Activated CD8-positive, alpha-beta memory T cell treated with anti-CD3 and anti-CD28 coated beads, Interleukin-2, amount 10 ng/mL, durations not matched to agents 7 days and 5 days (primary cell): ENCODE measurements at places on chromosomes 2 and 18. TPM values are rescaled to one million over a fixed set of nuclear protein-coding genes. Genes with fewer than 3 reads are reported as not detected.

DNA sequence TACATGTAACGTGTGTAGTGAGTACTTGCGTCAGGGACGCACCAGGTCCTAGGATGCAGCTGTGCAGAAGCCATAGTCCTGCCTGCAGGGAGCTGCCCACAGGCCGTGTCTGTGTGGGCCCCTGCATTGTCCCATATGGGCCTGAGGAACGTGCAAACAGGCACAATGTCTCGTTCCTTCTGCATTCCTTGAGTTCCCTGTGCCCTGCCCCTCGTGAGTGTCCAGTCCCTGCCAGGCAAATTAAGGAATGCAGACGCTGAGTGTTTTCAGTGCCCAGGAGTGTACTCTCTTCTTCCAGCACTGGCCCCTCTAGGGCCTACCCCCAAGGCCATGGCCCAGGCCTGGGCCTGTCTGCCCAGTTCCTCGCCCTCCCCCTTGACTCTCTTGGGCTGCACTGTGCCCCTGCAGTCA is 61.8 kb downstream of the FAM168B start:
- no peak overlapping the region for H3K27ac ChIP-seq
- peaks cover 43% of the 10 kb centered on the region for H3K27me3 ChIP-seq
- peaks cover 2% of the 10 kb centered on the region for H3K4me1 ChIP-seq
- no peak for DNase-seq
- H3K4me3 ChIP-seq, result no peak overlapping the region
- H3K36me3 ChIP-seq, result no peaks in the 10 kb centered on the region

GRCh38 chr2:237280229-237280628 is 133.7 kb downstream of the COL6A3 start:
- peaks cover 17% of the 10 kb centered on the region for H3K27me3 ChIP-seq
- no peak overlapping the region for H3K4me3 ChIP-seq
- no peaks in the 10 kb centered on the region for H3K4me1 ChIP-seq
- no peak overlapping the region for H3K27ac ChIP-seq
- DNase-seq, result no peak
- H3K36me3 ChIP-seq, result no peaks in the 10 kb centered on the region

DNA sequence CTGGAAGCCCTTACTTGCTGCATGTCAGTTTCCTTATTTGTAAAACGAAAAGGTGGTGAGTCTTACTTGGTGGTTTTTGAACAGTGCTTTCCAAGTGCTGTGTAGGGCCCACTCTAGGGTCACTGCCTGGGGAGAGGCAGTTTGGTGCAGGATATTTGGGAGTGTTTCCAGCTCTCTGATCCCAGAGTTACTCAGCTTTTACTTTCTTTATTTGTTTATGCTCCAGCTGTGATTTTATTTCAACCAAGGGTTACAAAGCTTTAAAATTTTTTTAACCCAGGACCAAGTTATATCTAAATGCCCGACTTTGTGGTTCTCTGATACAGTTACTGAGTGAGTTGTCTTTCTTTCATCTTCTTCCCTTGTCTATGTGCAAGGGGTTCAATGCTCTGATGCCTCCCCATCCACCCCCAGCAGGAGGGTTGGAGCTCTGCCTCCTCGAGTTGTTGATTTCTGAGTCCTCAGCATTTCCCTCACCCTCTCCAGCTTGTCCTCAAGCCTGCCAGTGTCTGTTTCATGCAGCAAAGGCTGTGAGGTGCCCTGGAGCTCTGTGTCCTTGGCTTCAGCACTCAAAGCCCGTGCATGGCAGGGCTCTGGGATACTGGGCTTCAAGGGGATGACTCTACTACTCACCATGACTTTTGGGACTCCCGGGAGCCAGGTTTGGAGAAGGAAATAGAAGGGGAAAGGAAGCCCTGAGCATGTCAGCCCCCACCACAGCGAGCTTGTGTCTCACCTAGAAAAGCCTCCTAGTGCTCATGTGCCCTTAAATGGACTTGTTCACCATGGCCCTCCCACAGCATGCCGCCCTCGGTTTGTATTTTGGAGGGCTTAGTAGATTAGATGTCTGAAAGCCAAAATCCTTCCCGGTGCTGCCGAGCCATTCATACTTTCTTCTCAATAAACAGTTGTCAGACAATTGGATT is 236.8 kb downstream of the SETBP1 start:
- DNase-seq, result no peak
- peaks cover 3% of the 10 kb centered on the region for H3K27me3 ChIP-seq
- peaks cover 6% of the 10 kb centered on the region for H3K4me1 ChIP-seq

DNA sequence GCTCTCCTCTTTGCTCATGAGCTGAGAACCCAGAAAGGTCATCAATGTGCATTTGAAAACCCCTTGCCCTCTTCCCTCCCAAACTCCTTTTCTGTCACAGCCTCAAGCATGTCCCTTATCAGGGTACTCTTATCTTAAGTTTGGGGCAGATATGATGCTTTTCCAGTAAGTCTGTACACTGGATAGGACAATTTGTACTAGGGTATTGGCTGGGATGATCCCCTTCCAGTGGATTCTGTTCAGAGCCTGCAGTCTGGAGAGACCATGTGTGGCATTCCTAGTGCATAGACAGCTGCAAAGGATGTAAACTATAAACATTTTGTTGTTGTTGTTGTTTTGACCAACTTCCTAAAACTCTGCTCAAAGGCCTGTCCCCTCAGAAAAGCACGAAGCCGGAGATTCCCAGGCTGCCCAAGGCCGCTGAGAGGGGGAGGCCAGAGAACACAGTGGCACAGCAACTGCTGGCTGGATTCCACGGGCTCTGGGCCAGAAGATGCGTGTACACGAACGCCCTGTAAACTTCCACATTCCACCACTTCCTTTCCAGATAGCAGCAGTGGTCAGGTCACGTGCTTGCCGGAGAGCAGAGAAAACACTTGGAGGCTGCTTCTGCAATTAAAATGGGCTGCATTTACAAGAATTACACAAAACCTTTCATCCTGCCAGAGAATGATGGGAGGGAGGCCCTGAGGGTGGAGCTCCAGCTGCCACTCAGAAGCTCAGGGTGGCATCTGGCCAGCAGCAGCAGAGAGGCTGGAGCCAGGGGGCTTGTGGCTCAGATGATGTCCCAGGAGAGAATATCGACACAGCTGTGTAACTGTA is 42.1 kb downstream of the BMP10 start:
- peak overlapping the region; percentile 85 for H3K27ac ChIP-seq
- no peaks in the 10 kb centered on the region for H3K27me3 ChIP-seq
- peak overlapping the region; percentile 27 for H3K4me3 ChIP-seq

DNA sequence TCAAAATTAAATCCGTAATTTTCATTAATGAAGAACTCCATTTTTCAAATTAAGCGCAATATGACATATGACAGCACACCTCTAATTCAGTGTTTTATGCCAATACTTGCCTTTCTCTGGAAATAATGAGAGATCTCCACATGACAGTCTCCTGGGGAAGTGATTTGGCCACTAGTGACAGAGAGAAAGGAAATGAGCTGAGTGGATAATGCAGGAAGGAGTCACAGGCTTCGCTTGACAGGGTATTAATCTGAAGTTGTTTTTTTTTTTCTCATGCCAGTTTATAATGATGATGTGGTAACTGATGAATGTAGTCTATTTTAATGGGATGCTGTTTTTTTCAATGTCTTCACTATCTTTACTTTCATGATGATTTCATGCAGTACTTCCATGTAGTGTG is 1079.4 kb upstream of the GYPC start:
- H3K36me3 ChIP-seq, result no peaks in the 10 kb centered on the region
- DNase-seq, result no peak
- H3K4me3 ChIP-seq, result no peak overlapping the region
- H3K4me1 ChIP-seq, result no peaks in the 10 kb centered on the region
- H3K27me3 ChIP-seq, result no peaks in the 10 kb centered on the region
- no peak overlapping the region for H3K27ac ChIP-seq

DNA sequence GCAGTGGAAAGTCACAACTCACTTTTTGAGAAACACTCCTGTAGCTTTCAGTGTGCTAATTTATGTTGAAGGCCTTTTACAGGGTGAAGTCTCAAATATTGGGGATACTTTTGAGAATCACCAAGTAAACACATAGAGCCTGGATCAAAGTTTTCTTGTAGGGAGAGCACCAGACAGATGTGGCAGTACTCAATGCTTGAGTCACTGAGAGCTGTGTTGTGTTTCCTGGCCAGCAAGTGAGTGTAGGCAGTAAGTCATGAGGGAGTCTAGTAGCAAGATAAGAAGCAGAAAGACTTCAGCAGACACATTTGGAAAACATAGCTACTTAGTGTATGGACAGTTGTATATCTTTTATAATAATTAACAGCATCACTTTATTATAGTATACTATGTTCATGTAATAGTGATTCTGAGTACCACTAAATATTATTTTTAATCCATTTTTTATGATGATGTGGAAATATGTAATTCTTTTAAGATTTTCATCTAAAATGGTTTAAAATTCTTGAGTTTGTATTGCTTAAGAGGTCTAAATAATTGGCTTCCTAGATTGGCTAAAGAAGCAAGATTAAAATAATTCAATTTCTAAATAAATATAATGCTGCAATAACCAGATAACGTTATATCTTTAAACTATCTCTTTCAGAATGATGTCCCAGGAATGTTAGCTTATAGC is 12.8 kb downstream of the PSMD1 start:
- no peaks in the 10 kb centered on the region for H3K27me3 ChIP-seq
- no peak overlapping the region for H3K4me3 ChIP-seq

DNA sequence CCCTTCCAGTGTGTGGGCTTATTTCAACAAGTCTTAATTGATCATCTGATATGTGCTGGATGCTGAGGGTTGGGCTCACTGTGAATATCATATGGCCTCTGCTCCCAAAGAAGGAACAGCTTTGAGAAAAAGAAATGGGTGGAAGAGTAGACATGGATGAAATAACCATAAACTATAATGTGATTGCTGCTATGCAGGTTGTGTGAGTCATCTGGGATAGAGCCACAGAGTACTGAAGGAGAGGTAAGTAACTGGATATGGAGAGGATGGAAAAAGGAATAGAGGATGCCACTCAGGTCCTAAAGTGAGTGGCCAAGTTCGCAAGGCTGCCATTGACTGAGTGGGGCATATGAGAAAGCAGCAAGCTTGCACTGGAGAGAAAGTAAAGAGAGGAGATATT is 8.7 kb upstream of the DSG2 start:
- no peak overlapping the region for H3K27ac ChIP-seq
- no peaks in the 10 kb centered on the region for H3K4me1 ChIP-seq
- no peak for DNase-seq
- no peak overlapping the region for H3K4me3 ChIP-seq
- H3K27me3 ChIP-seq, result peaks cover 2% of the 10 kb centered on the region

CERS6 gene
- total RNA-seq, result 12.7 TPM

KCNJ13 gene
- not detected for total RNA-seq

ABCB11 gene
- not detected for total RNA-seq
